ENCODE measurements at places on chromosomes 2 and 18. TPM values are rescaled to one million over a fixed set of nuclear protein-coding genes. Genes with fewer than 3 reads are reported as not detected.

Gene SERPINE2
- 786 TPM for total RNA-seq

Gene AKAIN1
- not detected for total RNA-seq

Gene SLC23A3
- total RNA-seq, result 2.4 TPM

Gene VPS4B
- total RNA-seq, result 43.5 TPM

Gene DPYSL5
- total RNA-seq, result not detected

Gene PPIG
- total RNA-seq, result 22.9 TPM

Gene PSMA8
- not detected for total RNA-seq

Gene POLE4
- total RNA-seq, result 30.0 TPM

Gene C2orf72
- under 0.01 TPM for total RNA-seq

Gene SCN7A
- 0.14 TPM for total RNA-seq

Gene SLC5A6
- total RNA-seq, result 14.7 TPM

Gene IL18RAP
- total RNA-seq, result not detected

Gene NTSR2
- not detected for total RNA-seq

Gene SERPINB11
- not detected for total RNA-seq

Gene TMEM182
- total RNA-seq, result 1.6 TPM

Gene SLC11A1
- 0.14 TPM for total RNA-seq

Gene SDC1
- total RNA-seq, result 16.8 TPM

Gene REG3A
- not detected for total RNA-seq

Gene TUBB8B
- not detected for total RNA-seq

Gene LIPG
- 12.4 TPM for total RNA-seq

Gene SEC11C
- total RNA-seq, result 21.6 TPM

Gene AMER3
- not detected for total RNA-seq

Gene ZEB2
- 39.4 TPM for total RNA-seq

Gene KCMF1
- 77.2 TPM for total RNA-seq

Gene NDC80
- 2.7 TPM for total RNA-seq

Gene DSEL
- total RNA-seq, result 43.2 TPM

Gene HAT1
- 22.1 TPM for total RNA-seq

Gene TAF4B
- 1.9 TPM for total RNA-seq

Gene CASP8
- total RNA-seq, result 21.5 TPM

Gene NGEF
- total RNA-seq, result 0.74 TPM

Gene FBXO15
- 1.1 TPM for total RNA-seq

Gene IGFBP2
- 4.7 TPM for total RNA-seq

Gene UGT1A1
- total RNA-seq, result not detected

Gene FKBP7
- total RNA-seq, result 81.6 TPM

Gene CCDC102B
- 45.7 TPM for total RNA-seq

Gene HOXD1
- total RNA-seq, result not detected

Gene UGT1A8
- total RNA-seq, result 0.71 TPM

Gene DLGAP1
- total RNA-seq, result 0.14 TPM

Gene TRPM8
- under 0.01 TPM for total RNA-seq

Gene HOXD13
- 0.09 TPM for total RNA-seq

Gene KCTD1
- 6.7 TPM for total RNA-seq

Gene CHN1
- 12.8 TPM for total RNA-seq

Gene LRRTM1
- total RNA-seq, result not detected

Gene RTKN
- total RNA-seq, result 11.1 TPM

Gene KCNF1
- total RNA-seq, result 0.14 TPM

Gene TFCP2L1
- total RNA-seq, result not detected

Gene CIDEA
- not detected for total RNA-seq

Gene HOXD12
- not detected for total RNA-seq

Gene EGR4
- total RNA-seq, result not detected

Gene POTEC
- under 0.01 TPM for total RNA-seq

Gene RNMT
- 16.6 TPM for total RNA-seq

Gene HADHA
- 128 TPM for total RNA-seq

Gene CNGA3
- total RNA-seq, result not detected

Gene VSNL1
- total RNA-seq, result not detected

Gene IL1F10
- not detected for total RNA-seq

Gene C18orf54
- total RNA-seq, result 1.3 TPM

Gene COL5A2
- total RNA-seq, result 785 TPM

Gene FHOD3
- 16.9 TPM for total RNA-seq

Gene HTRA2
- 44.8 TPM for total RNA-seq
